ENCODE measurements at places on chromosomes 16 and 17.

GRCh38 chr17:51259564-51260236 lies at the start of gene MBTD1:
MBTD1 (minus strand) TSS chr17:51260049; CDS start chr17:51225161, 34,888 bp downstream.
- DNase-seq = peak; percentile 97

DNA sequence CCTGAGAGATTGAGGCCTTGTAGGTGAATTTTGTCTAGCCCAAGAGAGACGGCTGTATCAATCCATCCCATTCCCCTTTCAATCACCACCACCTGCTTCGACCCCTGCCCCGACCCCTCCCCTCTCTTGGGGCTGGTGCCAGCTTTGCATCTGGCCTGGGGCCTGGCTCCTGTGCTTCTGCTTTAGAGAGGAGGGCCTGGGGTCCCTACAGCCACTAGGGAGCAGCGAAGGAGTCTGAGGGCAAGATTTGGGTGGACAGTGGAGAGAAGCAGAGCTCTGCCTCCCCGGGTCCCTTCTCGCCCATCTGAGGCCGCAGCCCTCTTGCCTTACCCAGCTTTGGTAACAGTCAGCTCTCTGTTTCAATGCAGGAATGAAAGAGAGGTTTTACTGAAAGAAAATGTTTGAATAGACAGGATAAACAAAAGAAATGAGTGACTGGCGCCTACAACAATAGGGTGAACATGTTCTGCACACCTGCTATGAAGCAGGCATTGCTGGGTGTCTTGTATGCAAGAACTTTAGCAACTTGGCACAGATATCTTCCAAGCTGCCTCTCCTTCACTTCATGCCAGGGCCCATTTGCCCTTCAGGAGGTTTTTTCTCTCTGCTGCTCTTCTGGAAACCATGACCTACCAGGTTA lies 57.4 kb downstream of the SLC47A1 start:
- no peak for DNase-seq

GRCh38 chr17:15350777-15351477 lies 9.5 kb upstream of the TEKT3 start:
- DNase-seq = no peak

DNA sequence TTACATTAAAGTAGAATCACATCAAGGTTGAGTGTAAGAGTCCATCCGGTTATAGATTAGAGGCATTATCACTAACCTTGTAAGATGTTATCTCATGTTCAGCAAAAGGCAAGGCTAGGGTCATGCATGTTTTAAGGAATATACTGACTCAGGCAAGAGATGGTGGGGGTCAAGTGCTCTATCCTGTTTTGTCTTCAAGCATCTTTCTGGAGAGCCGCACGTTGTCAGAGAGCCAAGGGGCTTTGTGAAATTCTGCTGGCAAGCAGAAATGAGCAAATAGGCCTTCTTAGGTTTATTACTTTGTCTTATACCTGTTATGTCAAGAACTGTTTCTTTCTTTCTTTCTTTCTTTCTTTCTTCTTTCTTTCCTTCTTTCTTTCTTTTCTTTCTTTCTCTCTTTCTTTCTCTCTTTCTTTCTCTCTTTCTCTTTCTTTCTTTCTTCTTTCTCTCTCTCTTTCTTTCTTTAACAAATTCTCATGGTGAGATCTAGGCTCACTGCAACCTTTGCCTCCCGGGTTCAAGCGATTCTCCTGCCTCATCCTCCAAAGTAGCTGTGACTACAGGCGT lies 47.3 kb upstream of the IL34 start:
- no peak for DNase-seq

DNA sequence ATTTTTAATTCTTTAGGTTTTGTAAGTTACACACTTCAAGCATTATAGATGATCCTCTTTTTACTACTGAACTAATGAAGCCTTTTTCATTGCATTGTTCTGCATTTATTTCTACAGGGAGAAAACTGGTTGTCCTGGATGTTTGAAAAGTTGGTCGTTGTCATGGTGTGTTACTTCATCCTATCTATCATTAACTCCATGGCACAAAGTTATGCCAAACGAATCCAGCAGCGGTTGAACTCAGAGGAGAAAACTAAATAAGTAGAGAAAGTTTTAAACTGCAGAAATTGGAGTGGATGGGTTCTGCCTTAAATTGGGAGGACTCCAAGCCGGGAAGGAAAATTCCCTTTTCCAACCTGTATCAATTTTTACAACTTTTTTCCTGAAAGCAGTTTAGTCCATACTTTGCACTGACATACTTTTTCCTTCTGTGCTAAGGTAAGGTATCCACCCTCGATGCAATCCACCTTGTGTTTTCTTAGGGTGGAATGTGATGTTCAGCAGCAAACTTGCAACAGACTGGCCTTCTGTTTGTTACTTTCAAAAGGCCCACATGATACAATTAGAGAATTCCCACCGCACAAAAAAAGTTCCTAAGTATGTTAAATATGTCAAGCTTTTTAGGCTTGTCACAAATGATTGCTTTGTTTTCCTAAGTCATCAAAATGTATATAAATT lies 53.0 kb downstream of the TUBD1 start:
- DNase-seq = no peak

DNA sequence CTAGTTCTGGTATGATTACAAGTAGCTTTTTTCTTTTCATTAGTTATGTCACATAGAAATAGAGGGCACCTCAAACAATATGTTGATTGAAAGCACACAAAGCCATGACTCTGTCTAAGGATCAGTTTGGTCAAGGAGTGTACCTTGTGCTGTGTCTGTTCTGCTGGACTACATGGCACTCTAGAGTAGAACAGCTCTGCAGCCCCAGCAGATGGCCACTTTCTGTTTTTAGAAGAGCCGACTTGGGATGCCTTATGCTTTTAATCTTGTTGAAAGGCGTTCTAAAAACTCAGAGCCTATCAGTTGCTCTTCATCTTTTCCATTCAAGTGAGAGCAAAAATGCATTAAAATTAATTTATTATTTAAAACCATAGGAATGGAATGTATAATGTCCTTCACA lies 49.3 kb upstream of the CA10 start:
- no peak for DNase-seq

GRCh38 chr16:4695473-4696171 lies 2.3 kb downstream of the NUDT16L1 start:
- DNase-seq = no peak

- no peak for DNase-seq
These were observed 12.7 kb downstream of the JUP start for GRCh38 chr17:41773731-41774193.

- no peak for DNase-seq
These were observed 17.9 kb downstream of the CCDC102A start for GRCh38 chr16:57518520-57518919.

DNA sequence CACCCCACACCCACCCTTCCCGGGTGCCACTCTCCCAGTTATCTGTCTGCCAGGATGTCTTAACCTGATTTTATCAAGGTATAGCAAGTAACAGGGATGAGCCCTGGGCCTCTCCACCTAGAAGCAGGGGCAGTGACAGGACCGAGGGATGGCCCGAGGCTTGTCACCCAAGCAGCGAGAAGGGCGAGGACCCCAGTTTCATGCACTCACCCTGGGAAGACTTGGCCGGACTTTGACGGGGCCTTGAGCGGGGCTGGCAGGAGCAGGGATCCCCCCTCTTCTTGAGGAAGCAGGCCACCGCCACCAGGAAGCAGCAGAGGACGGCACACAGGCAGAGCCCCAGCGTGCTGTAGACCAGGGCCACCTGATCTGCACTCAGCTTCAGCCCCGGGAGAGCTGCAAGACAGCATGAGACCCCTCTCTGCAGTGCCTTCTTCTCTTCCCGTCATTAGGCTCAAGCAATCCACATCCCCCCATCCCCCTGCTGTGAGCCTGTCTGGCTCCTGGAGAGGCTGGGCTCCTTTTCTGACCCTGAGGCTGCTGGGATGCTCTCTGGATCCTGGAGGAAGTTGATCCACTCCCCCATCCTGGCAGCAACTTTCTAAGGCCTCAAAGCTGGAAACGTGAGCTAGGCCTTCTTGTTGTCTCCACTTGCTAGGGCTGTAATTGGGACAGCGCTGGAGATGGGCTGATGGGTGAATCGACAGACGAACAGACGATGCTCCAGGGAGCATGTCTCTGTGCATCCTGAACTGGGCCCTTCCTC lies 31.6 kb downstream of the TNFRSF13B start:
- DNase-seq = no peak

- DNase-seq = no peak
These were observed 27.6 kb downstream of the LDHD start for GRCh38 chr16:75088934-75089333.

GRCh38 chr16:13863075-13863765 lies 56.7 kb upstream of the ERCC4 start:
- no peak for DNase-seq

GRCh38 chr16:974001-974601 lies 3.3 kb upstream of the LMF1 start:
- no peak for DNase-seq

GRCh38 chr17:7634384-7634783 lies 4.4 kb downstream of the SHBG start:
- no peak for DNase-seq

DNA sequence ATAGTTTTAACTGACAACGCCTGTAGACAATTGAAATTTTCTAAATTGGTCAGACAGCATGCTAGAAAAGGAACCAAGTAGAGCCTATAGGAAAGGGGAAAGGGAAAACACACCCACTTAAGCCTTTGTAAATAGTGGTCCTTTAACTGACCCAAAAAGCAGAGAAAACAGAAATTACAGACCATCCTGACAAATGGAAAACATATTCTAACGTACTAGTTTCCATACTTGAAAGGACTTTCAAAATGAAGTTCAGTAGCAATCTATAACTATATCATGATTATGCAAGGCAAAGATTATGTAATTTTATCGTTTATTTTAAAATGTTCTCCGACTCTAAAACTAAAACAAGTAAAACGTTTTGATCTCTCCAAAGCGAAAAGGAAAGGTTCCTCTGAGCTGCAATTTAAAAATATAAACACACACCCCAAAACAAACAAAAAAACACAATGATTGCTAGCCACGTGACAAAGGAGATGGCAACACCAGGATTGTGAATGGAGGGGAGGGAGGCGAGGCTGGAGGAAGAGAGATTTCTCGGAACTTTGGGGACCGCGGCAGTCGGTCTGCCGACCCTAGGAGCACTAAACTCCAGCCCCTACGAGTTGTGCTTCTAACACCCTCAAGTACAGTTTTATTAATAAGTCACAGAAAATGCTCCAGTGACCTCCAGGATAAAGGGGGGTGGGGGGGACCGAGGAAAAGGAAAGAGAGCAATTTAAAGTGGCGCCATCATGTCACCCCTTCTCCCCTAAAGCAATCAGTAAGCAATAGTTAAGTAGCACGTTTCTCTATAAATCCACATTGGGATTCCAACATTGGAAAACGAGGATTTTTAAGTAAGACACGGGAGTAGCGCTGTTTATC lies 1.7 kb downstream of the KANSL1 start:
- DNase-seq = peak; percentile 47

- no peak for DNase-seq
These were observed 18.4 kb downstream of the CHD9NB start for GRCh38 chr16:53034306-53034705.

Data from GM06990 (cell line).